Panc1 (cell line): ENCODE measurements at places on chromosomes 13 and 19. TPM values are rescaled to one million over a fixed set of nuclear protein-coding genes. Genes with fewer than 3 reads are reported as not detected.

DNA sequence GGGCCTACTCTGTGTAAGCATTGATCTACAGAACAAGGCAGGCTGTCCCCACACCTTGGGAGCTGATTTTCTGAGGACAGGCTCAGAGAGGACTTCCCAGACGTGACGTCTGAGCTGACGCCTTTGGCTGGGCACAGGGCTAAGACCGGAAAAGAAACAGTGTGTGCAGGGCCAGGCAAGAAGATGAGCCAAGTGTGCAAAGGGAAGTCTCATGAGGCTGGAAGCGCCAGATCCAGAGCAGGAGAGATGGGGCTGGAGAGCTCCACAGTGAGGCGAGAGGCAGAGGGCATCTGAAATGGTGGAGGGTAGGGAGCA lies 12.7 kb downstream of the IGLON5 start:
- DNase-seq = no peak

DNA sequence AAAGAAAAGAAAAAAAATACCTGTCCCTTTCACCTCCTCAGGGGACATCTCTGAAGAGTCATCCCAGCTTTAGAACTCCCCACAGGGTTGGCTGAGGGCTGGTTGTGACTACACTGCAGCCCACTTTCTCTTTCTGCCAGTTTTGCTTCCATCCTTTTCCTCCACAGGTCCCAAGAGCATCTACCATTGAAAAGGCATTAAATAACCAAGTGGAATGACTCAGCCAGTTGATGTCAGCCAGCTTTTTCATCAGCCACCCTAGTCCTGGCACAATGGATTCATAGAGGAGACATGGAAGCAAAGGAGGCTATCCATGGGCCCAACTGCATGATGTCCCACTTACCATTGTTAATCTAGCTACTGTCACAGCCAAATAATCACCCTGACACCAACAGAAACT lies 9.2 kb upstream of the RCBTB1 start:
- DNase-seq = no peak

- DNase-seq = no peak
Measured at GRCh38 chr13:59319276-59319675, 844.5 kb downstream of the DIAPH3 start.

GRCh38 chr19:48121909-48122371 lies 11.3 kb upstream of the PLA2G4C start:
- no peak for DNase-seq

DNA sequence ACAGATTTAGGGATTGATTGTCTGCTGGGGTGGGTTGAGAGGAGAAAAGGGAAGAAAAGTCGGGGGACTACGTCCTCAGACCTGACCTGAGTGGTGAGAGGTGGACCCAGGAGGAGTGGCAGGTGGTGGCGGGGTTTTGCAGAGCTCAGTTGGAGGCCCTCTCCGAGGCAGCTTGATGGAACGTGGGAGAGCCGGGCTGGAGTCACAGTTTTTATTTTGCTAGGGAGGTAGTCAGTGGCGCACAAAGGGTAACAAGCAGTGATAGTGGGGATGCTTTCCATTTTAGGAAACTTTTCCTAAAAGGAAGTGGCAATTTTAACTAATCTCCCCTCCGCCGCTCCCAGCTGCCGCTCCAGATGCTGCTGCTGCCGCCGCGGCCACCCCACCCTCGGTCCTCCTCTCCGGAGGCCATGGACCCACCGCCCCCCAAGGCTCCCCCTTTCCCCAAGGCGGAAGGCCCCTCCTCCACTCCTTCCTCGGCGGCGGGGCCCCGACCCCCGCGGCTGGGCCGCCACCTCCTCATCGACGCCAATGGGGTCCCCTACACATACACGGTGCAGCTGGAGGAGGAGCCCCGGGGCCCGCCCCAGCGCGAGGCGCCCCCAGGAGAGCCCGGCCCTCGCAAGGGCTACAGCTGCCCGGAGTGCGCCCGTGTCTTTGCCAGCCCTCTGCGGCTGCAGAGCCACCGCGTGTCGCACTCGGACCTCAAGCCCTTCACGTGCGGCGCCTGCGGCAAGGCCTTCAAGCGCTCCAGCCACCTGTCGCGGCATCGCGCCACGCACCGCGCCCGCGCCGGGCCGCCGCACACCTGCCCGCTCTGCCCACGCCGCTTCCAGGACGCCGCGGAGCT lies 1.1 kb upstream of the ZNF581 start:
- no peak for DNase-seq

GRCh38 chr19:4866595-4867424 lies 657 bp downstream of the PLIN3 start:
- DNase-seq = no peak

The ATP7B gene
- total RNA-seq = 19.6 TPM

The BRSK1 gene
- 7.9 TPM for total RNA-seq

The IL4I1 gene
- 1.5 TPM for total RNA-seq

- DNase-seq = no peak
Measured at GRCh38 chr13:67740871-67741535, 510.9 kb upstream of the PCDH9 start.

DNA sequence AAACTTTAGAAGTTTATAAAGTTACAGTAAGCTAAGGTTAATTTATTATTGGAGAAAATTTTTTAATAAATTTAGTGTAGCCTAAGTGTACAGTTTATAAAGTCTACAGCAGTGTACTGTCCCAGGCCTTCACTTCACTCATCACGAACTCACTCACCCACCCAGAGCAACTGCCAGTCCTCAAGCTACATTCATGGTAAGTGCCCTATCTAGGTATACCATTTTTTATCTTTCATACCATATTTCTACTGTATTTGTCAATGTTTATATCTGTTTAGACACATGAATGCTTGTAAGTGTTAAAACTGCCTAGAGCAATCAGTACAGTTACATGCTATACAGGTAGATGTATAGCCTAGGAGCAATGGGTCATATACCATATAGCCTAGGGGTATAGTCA lies 12.5 kb downstream of the INTS6 start:
- DNase-seq = no peak

The LILRA1 gene
- not detected for total RNA-seq

GRCh38 chr13:36224730-36225129 lies 10.4 kb upstream of the SOHLH2 start:
- DNase-seq = no peak

The FFAR3 gene
- total RNA-seq = not detected

The IL12RB1 gene
- total RNA-seq = 0.36 TPM

GRCh38 chr19:55647732-55648584 lies at the start of gene CCDC106:
TSS of gene CCDC106 (plus strand) at chr19:55648212. CDS start at chr19:55649047, 835 bp downstream.
- DNase-seq = no peak

DNA sequence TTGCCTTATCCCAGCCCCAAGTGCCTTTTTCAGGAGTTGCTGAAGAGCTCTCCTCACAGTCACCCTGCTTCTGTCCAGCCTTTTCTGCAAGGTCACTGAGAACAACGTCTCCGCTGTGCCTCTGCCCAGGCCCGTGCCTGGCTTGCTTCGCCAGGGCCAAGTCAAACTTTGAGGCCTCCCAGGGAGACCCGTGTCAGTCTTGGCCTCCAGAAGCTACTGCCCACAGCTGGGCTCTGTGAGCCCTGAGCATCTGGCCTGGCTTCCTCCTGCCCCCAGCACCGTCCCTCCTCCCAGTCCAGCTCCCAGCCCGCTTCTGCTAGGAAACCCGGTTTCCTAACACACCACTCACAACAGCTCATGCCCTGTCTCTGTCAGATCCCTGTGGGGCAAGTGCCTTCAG lies 165.9 kb downstream of the TEX29 start:
- DNase-seq = no peak

GRCh38 chr13:104553186-104553585 lies 1487.0 kb upstream of the SLC10A2 start:
- DNase-seq = no peak

DNA sequence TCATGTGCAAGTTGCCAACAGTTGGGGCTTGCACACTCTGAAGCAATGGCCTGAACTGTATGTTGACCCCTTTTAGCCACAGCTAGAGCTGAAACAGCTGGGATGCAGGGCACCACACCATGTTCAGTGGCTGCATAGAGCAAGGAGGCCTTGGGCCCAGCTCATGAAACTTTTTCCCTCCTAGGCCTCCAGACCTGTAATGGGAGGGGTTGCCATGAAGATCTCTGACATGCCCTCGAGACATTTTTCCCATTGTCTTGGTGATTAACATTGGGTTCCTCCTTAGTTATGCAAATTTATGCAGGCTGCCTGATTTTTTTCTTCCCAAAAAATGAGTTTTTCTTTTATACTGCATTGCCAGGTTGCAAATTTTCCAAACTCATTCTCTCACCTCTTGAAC lies 165.1 kb upstream of the PRR20A start:
- no peak for DNase-seq

The CDKN2D gene
- total RNA-seq = 7.3 TPM
